Stimulated activated CD8-positive, alpha-beta memory T cell treated with anti-CD3 and anti-CD28 coated beads, Interleukin-4, amount 100 ng/mL, for 1 hour (primary cell): ENCODE measurements at places on chromosomes 2 and 18.

GRCh38 chr2:192498747-192499146, 304.0 kb upstream of the TMEFF2 start:
- no peak for DNase-seq

GRCh38 chr18:52280702-52281101, 59.3 kb upstream of the DCC start:
- DNase-seq = no peak

- DNase-seq = no peak
Measured at GRCh38 chr2:84833481-84834150, 47.3 kb downstream of the TRABD2A start.

GRCh38 chr18:12911025-12911928, 27.2 kb upstream of the PTPN2 start:
- DNase-seq = peak; percentile 24

DNA sequence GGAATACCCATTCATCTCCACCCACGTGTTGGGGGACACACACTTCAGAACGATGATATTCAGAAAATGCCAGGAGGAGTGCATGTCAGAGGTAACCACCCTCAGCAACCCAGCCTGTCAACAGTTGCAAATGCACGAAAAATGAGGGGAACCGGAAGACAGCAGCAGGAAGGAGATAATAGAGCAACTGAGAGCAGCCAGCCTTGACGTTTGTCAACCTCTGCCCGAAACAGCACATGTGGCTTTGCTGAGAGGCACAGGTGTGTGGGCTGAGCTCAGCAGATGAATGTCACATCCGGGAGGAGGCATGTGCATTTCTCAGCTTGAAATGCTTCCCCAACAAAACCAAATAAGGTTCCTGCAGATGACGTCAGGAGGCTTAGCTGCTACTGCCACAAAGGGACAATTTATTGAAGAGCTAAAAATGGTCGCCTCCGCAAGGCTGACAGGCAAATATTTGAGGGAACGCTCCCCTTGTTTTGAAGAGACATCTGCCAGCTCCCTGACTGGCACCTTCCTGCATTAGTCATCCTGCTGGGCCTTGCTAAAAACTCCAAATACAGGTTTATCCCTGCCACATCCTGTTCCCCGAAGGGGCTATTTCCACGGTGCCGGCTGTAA, 419.0 kb downstream of the NBAS start:
- no peak for DNase-seq

GRCh38 chr2:112840068-112840445, 3.5 kb upstream of the IL1B start:
- DNase-seq = no peak

DNA sequence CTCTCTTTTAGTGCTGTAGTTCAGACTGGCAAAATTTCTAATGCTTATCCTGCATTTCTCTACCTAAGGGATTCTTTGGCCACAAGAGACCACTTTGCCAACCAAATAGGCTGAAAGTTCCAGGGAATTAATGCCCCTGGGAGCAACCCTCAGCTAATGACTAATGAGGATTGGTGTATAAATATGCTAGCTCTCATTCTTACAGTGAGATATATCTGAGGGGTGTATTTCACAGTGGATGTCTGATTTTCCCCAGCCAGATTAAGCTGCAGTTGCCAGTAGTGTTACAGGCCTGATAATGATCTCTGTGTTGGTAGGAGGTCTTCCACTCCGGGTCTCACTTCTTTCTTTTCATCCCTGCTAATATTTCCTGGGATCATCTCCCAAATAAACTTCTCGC, 90.4 kb downstream of the GULP1 start:
- no peak for DNase-seq

- no peak for DNase-seq
Measured at GRCh38 chr2:180222644-180223043, 215.5 kb upstream of the CWC22 start.

GRCh38 chr18:12434541-12434929, 26.8 kb downstream of the PRELID3A start:
- no peak for DNase-seq

DNA sequence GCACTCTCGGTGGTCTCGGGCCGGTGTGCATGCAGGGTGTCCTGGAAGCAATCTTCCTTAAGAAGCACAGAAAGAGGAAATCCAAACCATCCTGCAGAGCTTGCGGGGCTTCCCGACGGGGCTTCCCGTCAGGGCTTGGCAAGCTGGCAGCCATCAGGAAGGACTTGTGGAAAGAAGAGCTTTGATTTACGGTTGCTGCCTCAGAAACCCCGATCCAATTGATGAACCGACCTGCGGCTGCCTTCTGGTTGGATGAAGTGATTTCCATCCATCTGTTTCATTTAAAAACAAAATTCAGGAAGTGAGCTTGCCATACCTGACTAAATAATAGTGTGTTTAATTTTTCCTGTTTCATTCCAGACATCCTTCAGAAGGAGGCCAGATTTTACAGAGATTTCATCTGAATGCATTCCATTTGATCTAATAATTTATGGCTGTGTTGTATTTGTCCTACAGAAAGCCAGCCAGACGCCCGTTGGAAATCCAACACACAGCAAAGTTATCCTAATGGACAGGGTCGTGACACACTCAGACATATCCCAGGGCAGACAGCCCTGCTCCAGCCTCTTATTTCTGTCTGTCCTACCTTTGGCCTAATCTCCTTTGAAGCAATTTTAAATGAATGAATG, 141.3 kb downstream of the SEPTIN10 start:
- no peak for DNase-seq

- DNase-seq = no peak
Measured at GRCh38 chr2:16459606-16460005, 206.0 kb downstream of the CYRIA start.

- DNase-seq = peak; percentile 2
Measured at GRCh38 chr2:171210864-171211431, 50.3 kb upstream of the TLK1 start.

- DNase-seq = peak; percentile 16
Measured at GRCh38 chr2:143162123-143162837, 33.1 kb downstream of the ARHGAP15 start.

GRCh38 chr2:142280831-142281230, 150.0 kb upstream of the LRP1B start:
- no peak for DNase-seq

DNA sequence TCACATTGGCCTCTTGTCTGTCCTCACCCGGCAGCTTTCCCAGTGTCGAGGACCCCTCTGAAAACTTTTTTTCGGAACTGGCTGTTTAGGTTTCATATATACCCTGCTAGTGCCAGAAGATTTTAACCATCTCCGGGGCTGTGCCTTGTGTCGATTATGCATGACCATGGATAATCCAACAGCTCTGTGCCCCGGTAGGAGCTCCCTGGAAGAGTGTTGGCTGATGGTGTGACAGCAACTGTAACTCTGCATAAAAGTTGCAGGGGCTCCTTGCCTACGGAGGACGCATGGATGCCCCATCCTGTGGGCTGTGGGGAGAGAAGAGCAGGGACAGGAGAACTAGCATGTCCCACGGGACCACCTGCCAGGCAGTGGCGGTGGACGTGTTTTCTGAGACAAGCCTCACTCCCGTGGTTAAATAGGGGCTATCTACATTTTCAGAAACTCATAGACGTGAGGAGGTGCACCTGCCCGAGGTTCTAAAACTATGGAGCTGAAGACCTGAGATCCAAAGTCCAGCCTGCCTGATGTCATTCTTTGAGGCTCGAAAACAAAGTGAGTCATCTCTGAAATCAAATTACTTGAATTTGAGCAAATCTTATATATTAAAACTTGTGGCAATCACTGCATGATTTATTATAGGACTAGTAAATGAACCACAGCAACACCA, 437.2 kb upstream of the HS6ST1 start:
- no peak for DNase-seq

DNA sequence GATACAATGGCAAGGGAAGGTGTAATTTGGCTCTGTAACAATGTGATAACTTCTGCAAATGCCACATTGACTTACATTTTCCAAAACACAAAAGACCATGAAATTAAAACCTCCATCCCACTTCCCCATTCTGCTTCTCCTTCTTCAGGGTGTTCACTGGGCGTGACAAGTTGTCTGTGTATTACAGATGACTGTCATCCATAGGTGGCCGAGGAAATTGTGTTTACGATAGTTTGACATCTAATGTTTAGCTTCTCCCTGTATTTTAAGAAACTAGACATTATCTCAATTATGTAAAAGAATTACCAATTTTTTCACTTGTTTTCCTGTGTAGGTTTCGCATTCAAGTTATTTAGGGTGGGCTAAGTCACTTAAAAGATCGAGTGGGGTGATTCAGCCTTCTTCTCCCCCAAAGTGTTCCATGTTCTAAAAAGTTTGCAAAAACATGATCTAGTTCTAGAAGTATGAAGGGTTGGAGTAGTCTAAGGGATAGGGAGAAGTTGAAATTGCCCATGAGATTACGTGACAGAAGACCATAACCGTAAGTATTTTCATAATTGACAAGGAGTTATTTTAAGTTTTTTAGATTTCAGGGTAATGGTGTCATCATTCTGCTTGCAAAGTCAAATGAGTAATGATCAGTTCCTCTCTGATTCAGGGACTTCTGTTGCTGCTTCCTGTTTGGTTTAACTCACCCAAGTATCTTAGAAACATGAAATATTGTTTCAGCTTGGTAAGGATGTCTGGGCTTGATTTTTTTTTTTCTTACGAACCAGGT, 25.2 kb upstream of the CYTIP start:
- no peak for DNase-seq

DNA sequence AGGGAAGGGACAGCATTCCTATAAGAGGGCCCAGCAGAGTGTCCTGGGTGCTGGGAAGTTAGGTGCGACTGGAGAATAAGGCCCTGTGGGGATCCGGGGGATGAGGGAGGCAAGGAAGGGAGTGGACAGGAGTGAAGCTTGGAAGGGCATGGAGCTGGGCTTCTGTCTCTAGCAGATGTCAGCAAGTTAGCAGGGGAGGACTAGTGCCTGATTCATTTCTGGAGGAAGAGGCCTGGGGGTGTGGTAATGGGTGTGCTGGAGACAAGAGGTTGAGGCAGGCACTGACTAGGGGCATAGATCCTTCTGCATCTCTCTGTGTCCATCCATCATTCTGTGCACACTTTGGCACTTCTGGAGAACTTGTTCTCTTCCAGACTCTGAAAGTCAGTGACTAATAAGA, 134.7 kb downstream of the ACOXL start:
- DNase-seq = no peak

GRCh38 chr2:106189764-106190468, 4.2 kb downstream of the UXS1 start:
- DNase-seq = no peak

- no peak for DNase-seq
Measured at GRCh38 chr2:82839036-82839435, 1620.0 kb downstream of the SUCLG1 start.

- no peak for DNase-seq
Measured at GRCh38 chr2:44121899-44122298, 46.8 kb upstream of the PPM1B start.

DNA sequence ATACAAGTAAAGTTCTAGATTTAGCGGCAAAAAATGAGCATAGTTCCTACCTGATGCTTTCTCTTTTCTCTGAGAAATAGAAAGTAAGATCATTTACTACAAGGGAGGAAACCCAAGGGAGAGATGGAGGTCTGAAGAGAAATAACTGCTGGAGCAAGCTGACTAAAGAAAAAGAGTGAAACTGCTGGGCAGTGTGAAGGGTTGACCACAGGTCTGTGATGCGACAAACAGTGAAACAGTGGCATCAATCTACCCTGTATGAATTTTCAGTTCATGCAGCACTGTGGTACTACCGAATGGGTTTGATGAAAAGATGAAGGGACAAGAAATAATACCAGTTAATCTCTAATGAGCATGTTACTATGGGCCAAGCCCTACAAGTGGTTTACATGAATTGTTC, 52.2 kb downstream of the CUL3 start:
- DNase-seq = no peak

- DNase-seq = no peak
Measured at GRCh38 chr18:47628240-47628781, 302.1 kb downstream of the SMAD2 start.

DNA sequence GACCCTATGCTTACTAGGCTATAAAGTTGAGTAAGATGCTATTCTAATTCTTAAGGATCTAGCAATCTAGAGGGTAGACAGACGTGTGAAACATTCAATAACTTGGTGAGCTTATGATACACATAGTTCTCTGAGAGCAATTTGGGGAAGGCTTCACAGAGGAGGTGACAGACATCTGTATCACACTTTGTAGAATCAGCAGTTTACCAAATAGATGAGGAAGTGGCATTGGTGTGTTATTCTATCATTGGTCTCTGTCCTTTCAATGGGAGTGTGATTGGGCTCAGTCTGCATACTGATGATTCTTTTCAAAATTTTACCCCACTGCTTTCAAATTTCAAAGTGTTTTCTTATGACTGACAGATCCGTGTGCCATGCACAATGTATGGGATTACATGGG, 47.0 kb upstream of the TMEM178A start:
- no peak for DNase-seq

GRCh38 chr2:100077935-100078334, 64.5 kb downstream of the AFF3 start:
- no peak for DNase-seq

- no peak for DNase-seq
Measured at GRCh38 chr2:191045141-191045540, 31.2 kb upstream of the STAT1 start.

DNA sequence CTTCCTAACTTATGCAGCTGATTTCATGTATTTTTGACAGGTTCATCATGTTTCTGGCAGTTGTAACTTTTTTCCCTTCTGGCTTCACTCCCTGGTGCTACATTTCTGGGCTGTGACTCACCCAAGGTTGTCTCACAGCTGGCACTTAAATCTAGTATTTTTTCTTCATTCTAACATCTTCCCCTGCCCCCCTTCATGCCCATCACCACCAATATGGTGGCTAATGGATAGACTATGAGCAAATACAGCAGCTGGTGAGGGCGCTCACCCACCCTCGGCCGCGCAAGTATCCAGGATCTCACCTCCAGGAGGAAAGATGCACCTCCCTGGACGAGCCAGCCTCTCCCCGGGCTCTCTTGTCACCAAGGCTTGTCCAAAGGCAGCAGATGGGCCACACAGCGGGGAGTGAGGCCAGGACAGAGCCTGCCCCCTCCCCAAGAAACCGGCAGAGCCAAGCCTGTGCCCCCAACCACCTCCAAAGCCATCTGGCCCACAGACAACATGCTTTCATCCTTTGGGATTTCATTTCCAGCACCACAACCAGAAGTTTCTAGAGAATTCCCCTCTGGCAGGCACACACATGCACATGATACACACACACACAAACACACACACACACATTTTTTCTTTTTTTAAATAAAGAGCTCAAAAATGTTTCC, 39.1 kb downstream of the ATOH8 start:
- no peak for DNase-seq
